ENCODE measurements at places on chromosomes 4 and X. TPM values are rescaled to one million over a fixed set of nuclear protein-coding genes. Genes with fewer than 3 reads are reported as not detected.
A peak's percentile ranks its signal among the peaks of the same experiment; 100 is the strongest.

DNA sequence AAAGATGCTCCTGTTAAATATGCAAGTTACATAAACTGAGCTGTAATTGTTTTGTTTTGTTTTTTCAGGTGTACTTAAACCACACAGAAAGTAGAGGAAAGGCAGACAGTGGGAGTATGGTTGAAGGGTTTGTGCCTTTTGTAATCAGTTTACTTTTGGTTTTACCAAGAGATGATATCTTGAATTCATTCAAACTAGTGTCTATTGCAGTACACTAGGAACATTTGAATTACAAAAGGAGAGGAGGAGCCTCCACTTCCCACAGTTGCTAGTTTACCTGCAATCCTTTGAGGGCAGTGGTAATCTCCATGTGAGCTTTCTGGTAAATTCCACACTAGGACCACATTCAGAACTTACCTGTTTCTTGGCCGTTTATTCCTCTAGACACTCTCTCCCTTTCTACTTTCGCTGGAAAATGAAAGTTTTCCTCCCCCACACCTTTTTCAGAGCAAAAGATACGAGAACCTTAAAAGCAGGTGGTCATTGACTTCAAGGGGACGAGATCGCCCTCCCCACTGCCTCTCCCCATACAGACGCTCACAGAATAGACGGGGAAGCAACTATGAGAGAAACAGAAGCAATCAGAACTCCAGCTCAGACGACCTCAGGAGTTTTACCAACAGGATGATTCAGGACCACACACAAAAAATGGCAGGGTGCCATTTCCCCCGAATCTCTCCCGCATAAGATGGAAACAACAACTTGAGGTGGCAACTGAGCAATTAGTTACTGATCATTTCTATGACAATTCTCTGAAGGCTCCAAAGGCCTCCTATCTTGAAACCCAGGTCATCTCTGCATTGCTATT lies 3.3 kb downstream of the RBM47 start:
- DNase-seq: no peak

DNA sequence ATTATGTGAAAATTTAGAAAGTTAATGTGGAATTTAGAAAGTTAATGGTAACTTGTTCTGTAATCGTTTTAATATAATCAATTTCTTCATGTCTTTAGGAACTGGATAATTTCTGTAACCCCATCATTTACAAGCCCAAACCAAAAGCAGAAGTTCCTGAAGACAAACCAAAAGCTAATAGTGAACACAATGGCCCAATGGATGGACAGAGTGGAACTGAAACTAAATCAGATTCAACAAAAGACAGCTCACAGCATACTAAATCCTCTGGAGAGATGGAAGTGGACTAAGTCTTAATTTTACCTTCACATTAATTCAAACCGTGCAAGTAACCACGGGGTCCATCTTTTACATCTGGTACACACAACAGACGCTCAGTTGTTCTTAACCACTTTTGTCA lies 48.1 kb upstream of the PLK4 start:
- DNase-seq: no peak

GRCh38 chr4:71784569-71785197 lies 804 bp upstream of the GC start:
- DNase-seq: no peak

DNA sequence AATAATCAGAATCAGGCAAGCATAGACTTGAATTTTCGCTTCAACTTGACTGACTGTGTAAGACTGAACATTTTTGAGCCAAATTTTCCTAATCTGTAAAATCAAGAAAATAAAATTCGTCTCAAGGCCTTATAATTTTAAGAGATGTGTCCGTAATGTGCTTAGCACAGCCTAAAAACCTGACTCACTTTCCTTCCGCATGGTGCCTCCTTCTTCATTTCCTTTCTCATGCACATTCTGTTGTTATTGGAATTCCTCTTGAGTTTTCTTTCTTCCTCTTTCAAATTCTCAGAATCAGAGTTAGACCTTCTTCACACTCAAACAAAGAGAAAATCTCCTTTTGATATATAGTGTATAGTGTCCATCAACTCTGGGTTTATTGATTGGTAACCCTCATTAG lies 208.9 kb upstream of the SLIT2 start:
- DNase-seq: no peak

The GATA1 gene
- not detected for total RNA-seq

- DNase-seq: no peak
Observed at GRCh38 chr4:98509721-98510120, 148.7 kb downstream of the TSPAN5 start.

- DNase-seq: no peak
Observed at GRCh38 chr4:100695871-100696270, 178.0 kb upstream of the EMCN start.

DNA sequence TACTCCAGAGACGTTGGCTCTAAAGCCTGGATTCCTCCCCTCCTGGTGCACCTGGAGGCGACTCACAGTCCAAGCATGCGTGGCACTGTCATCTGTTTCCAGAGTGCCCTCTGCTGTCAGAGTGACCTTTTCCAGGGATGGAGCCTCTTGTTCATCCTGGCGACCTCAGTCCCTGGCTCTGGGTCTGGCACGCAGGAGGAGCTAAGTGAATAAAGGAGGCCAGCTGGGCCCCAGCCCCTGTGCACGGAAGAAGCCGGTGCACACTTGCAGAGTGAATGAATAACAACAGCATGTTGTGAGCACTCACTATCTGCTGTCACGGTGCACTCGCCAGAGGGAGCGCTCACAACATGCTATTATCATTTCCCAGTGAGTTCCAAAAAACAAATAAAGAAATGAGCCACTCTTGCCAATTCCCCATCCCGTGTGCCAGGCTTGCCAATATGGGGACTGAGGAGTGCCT lies 27.8 kb upstream of the PSAPL1 start:
- peak; percentile 9 for DNase-seq
